Frontal cortex (tissue), 4 donors: ENCODE measurements at places on chromosomes 3 and 15.

- DNase-seq, result peak; percentile 39
These were observed 51.7 kb downstream of the TRANK1 start for GRCh38 chr3:36893137-36893557.

- DNase-seq, result no peak
These were observed 80.8 kb downstream of the SMAD3 start for GRCh38 chr15:67146234-67146633.

GRCh38 chr3:46997453-46998091 lies 18.1 kb downstream of the NBEAL2 start:
- DNase-seq, result no peak

- no peak for DNase-seq
These were observed 103.1 kb downstream of the HCN4 start for GRCh38 chr15:73265536-73266153.

DNA sequence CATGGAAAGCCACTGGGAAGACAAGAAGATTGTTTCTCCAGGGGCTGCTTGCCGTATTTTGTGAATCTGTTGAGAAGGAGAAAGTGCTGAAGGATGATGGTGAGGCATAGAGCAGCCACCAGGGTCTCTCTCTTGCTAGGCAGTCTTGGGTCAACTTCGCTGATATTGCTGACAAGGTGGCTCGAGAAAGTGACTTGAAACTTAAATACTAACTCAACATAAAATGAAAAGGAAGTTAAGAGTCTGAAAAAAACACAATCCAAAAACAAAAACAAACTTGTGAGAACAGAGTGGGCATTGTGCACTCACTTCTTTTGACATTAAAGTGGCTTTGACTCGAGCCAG lies 90.1 kb downstream of the CHST2 start:
- no peak for DNase-seq

- DNase-seq, result no peak
These were observed 384.7 kb downstream of the NTRK3 start for GRCh38 chr15:87871731-87872320.

GRCh38 chr3:54307566-54308180 lies 185.3 kb downstream of the CACNA2D3 start:
- no peak for DNase-seq

- DNase-seq, result no peak
These were observed 22.9 kb downstream of the SECISBP2L start for GRCh38 chr15:49023354-49023753.

GRCh38 chr3:73787620-73788019 lies 162.9 kb upstream of the PDZRN3 start:
- DNase-seq, result no peak

DNA sequence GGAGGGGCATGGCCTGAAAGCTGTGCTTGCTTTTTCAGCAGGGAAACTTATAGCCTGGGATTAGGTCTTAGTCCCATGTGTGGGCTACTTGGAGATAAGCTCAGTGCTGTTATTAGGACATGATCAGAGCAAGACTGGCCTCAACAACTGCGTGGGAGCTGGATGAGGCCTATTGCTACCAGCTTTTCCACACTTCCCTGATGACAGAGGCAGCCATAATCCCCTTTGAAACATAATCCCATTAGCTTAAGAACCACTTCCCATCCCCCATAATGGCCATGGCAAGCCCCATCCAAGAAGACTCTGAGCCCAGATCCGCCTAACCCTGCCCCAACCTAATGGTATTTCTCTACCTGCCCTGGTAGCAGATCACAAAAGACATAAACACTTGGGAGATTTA lies 26.6 kb upstream of the GK5 start:
- DNase-seq, result no peak

- no peak for DNase-seq
These were observed 484.4 kb upstream of the TPRG1 start for GRCh38 chr3:188687389-188687788.

GRCh38 chr3:125014570-125015179 lies 41.1 kb downstream of the HEG1 start:
- no peak for DNase-seq

DNA sequence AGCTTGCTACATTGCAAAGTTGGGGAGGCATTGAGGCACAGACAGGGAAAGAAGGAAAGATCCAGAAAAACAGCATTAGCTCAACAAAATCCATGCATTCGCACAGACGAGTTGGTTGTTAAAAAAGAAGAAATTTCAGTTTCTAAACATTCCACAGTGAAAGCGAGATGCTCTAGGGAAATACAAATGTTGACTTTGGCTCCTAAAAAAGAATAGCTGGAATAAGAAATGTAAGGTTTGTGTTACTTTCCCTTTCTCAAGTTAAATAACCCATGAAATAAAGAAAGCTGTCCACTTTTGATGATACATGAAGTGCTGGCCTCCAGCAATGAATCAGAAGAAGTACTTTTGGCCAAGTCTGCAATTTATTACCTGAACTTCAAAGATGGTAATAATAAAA lies 465.1 kb downstream of the ERC2 start:
- no peak for DNase-seq

- DNase-seq, result no peak
These were observed 140.4 kb downstream of the SRGAP3 start for GRCh38 chr3:9108876-9109567.

GRCh38 chr3:115068799-115069198 lies 78.3 kb downstream of the ZBTB20 start:
- no peak for DNase-seq

DNA sequence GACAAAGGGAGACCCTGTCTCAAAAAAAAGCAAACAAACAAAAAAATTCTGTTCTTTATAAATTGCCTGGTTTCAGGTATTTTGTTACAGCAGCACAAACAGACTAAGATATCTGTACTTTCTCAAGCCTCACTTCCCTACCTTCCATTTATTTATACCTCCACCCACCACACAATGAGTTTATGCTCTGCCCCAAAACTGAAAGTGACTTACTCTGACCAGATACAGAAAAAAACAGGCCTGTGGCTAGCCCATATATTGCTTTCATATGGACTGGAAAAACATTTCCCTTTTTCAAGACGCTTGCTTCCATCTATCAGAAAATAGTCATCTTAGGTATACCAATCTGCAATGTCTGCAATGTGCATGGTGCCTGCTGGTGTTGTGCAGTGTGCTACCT lies 8.7 kb upstream of the GPD1L start:
- DNase-seq, result no peak

- DNase-seq, result no peak
These were observed 51.3 kb downstream of the LRIG1 start for GRCh38 chr3:66449411-66449974.

DNA sequence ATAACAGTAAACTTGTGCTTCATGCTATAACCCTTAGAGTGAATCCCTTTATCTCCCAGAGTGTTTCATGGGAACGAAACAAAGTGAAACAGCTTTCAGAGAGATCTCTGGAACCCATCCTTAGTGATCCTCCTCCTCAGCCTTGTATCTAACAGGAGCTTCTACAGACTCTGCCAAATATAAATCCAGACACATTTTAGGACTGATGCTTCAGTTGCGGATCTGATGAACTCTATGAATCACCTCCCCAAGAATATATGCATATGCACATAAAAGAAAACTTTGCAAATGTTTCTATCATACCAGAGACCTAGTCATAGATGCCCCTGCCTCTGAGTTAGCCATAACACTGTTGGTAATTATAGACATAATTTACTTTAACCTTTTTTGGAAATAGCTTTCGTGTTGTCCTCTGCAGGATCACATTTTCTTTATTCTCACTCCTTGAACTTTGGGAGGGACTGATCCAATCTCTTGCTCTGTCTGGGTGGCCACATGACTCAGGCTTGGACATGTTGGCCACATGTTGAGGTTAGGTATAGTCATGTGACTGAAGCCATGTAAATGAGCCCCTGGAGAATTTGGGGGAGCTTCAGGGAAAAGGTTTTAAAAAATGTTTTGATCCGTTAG lies 306.4 kb upstream of the CNTN3 start:
- no peak for DNase-seq

DNA sequence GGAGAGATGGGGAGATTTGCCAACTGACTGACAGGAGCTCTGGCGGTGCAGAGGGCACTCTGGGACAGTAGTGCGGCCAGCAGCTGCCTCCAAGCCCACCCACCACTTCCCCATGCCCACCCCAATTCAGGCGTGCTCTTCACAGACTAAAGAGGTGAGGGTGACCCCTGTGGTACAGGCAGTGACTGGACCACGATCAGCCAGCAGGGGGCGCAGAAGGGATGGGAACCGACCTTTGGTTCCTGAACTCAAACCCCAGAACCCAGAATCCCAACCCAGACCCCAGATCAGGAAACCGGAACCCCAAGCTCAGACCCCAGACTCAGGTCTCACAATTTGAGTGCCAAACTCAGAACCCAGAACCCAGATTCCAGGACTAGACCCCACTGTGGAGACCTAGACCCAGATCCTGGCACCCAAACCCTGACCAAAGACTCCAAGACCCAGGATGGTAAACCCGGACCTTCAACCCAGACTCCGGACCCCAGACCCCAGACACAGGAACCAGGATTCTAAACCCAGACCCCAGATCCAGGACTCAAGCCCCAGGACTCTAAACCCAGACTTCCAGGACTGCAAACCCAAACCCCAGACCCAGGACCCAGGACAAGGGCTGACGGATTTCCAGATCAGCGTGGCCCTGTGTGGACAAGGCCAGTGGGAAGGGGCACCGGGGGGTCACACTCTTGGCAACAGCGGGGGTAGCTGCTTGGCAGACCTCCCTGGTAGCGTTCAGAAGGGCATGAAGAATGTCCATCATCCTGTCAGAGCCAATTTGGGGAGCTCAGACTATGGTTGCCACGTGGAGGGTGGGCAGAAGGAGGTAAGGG lies 3.7 kb upstream of the MYL3 start:
- DNase-seq, result peak; percentile 84

DNA sequence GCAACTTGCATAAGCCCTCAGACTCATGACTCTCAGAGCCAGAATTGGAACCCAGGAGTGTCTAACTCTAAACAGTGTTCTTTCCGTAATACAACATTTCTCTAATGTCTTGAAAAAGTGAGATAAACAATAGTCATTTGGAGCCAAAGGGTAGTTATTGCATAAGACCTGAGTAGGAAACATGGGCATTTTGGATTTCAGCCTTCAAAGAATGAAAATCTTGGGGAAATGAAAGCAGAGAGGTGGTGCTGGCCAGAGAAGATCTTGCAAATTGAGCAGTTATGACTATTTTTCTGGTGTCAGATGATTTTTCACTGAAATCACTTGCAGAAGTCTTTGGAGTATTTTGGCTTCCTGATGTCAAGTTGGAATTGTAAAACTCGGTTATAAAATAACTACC lies 379.4 kb downstream of the DIPK2A start:
- DNase-seq, result no peak

DNA sequence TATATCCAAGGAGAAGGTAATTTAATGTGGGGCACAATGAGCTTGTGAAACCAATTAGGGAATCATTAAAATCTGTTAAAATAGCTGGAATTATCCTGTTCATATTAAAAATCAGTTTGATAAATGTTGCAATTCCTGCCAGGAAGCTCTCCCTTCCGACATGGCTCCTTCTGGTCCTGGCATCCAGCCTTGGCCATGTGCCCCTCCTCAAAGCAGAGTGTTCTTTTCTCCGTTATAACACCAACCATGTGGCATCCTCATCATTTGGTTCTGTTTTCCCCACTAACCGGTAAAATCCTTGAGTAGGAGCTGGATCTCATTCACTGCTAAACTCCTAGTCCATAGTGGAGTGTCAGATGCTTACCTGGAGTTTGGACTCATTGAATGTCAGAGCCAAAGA lies 127.2 kb downstream of the ARNT2 start:
- DNase-seq, result no peak

DNA sequence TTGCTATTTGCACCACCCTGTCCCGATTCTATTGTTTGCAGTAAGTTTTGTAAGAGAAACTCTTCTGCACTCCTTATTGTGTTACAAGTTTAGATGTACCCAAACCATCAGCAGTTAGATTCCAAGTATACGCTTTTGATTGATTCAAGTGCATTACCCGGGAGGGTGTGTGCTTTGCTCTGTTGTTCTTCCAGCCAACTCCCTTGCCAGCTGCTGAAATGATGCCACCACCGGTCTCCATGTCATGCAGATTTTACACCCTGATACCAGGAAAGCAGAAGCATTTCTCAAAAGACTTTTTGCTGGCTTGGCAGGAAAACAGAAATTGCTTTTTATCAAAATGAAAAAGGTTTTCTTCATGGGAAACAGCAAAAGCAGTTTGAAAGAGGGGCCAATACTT lies 1006.6 kb upstream of the CFAP20DC start:
- DNase-seq, result no peak

DNA sequence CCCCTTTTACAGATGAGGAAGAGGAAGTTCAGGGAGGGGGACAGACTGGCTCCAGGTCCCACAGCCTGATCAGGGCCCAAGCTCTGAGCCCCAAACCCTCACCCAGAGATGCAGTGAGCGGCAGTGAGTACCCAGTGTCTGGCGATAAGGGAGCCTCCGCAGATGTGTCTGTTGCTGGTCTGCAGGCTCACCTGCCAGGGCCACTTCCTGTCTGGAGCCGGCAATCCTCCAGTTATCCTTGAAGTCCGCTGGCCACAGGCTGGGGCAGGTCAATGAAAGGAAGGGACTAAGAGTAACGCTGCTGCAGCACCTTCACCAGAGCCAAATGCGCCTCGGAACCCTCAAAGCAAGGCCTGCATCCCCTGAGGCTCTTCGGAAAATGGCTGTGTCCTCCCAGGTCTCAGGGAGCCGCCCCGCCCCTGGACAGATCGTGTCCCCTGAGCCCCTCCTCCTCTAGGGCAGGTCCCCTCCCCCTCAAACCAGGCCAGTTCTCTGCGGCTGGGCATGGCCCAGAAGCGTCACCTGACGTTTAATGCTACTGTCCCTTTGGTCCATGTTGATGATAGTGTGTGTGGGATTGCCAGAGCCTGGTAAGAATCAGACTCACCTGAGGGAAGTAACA lies 51.5 kb downstream of the MYL3 start:
- DNase-seq, result no peak

GRCh38 chr3:34725774-34726173 lies 913.6 kb upstream of the ARPP21 start:
- no peak for DNase-seq

DNA sequence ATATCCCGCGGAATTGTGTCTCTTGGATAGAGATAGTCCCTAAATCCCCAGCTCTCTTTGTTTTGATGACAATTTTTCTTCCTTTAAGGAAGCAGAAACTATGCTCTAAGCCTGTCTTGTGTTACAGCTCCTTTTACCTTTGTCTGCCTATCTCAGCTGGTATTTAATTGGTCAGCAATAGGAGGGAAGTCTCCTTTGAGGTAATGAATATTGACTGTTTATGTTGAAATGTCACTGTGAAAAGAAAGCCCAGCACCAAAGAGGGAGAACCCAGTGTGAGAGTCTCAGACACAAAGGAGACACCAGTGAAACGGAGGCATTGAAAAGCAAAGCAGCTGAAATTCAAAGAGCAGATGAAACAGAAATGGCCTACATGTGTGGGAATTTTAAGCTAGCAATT lies 372.6 kb downstream of the NR2F2 start:
- no peak for DNase-seq
